Immature natural killer cell (primary cell): ENCODE measurements at places on chromosomes 11 and 22. TPM values are rescaled to one million over a fixed set of nuclear protein-coding genes. Genes with fewer than 3 reads are reported as not detected.

RAB1B gene
- 22.9 TPM for polyA plus RNA-seq

GRCh38 chr11:68583041-68583446 is 101.3 kb upstream of the GAL start:
- peaks cover 55% of the 10 kb centered on the region for H3K4me1 ChIP-seq
- peaks cover 1% of the 10 kb centered on the region for H3K27me3 ChIP-seq
- no peak overlapping the region for H3K27ac ChIP-seq
- peaks cover 4% of the 10 kb centered on the region for H3K36me3 ChIP-seq
- no peak overlapping the region for H3K4me3 ChIP-seq

GRCh38 chr22:45631140-45631840 is 40.3 kb upstream of the ATXN10 start:
- no peaks in the 10 kb centered on the region for H3K4me1 ChIP-seq
- no peak overlapping the region for H3K27ac ChIP-seq
- H3K4me3 ChIP-seq = no peak overlapping the region
- no peaks in the 10 kb centered on the region for H3K36me3 ChIP-seq

SAMM50 gene
- 80.6 TPM for polyA plus RNA-seq

GRCh38 chr11:66559142-66559865 is 9.1 kb downstream of the CTSF start:
- peaks cover 4% of the 10 kb centered on the region for H3K36me3 ChIP-seq
- H3K4me1 ChIP-seq = no peaks in the 10 kb centered on the region
- no peak overlapping the region for H3K27ac ChIP-seq
- no peak overlapping the region for H3K4me3 ChIP-seq
- H3K27me3 ChIP-seq = no peaks in the 10 kb centered on the region

IL10RA gene
- 460 TPM for polyA plus RNA-seq

PATE3 gene
- polyA plus RNA-seq = not detected

DNA sequence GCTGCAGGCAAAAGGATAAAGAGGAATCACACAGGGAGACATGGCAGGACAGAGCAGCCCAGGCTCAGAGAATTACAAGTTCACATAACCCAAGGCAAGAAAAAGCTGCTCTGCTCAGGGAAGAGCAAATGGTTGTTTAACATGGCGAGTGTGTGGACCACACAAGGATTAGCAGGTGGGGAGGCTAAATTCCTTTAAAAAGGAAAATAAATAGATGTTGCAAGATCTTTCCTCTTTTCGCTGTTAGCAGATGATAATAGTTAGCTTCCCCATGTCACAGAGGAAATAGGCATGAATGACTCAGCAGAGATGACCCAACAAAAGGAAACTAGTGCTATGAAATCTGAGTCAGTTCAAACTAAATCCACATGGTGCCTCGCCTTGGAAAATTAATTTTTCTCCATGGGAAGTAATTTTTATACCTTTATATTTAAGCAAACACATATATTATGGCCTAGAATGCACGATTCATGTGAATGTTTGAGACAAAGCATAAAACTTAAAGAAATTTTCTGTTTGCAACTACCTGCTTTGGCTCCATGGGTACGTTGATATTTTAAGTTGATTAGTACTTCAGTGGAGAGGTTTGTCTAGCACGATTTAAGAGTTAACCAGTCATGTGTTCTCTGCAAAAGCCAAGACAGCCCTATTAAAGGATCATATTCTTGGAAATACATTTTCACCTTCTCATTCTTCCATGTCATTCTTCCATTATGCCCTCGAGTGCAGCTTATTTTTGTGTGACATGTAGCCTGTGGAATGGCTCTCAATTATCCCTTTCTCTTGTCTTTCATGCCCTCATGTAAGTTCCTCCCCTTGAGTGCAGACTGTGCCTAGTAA is 38.5 kb upstream of the FJX1 start:
- H3K27ac ChIP-seq = no peak overlapping the region
- H3K4me1 ChIP-seq = no peaks in the 10 kb centered on the region
- no peaks in the 10 kb centered on the region for H3K36me3 ChIP-seq

SIDT2 gene
- polyA plus RNA-seq = 1.7 TPM

MRGPRE gene
- polyA plus RNA-seq = not detected

DNA sequence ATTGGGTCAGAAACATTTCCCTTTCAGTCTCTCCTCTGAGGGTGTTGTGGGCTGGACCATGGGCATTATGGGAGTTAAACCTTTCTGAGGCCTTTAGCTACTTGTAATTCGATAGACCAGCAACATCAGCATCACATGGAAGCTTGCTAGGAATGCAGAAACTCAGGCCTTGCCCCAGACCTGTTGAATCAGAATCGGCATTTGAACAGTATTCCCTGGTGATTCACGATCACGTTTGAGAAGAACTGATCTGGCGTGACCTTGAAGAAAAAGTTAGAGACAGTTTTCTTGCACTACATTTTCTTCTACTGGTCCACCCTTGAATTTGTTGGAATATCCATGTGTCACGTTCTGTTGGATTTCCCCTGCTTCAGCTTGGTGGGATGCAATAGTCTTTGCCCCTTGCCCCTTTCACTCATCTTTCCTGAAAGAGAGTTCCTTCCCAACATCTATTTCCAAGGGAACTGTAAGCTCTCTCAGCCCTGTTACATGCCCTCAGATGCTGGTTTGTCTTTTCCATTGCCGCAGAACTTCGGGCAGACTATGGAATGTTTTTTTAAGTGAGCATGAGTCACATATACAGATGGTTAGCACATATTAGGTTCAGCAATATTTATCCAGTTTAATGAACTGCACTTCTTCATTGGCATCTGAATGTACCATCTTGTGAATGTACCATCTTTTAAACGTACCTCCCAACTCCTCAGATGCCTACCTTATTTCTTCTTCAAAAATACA is 23.9 kb downstream of the EHF start:
- H3K36me3 ChIP-seq = no peaks in the 10 kb centered on the region
- no peak overlapping the region for H3K4me3 ChIP-seq
- peaks cover 8% of the 10 kb centered on the region for H3K4me1 ChIP-seq
- peaks cover 28% of the 10 kb centered on the region for H3K27me3 ChIP-seq
- no peak for DNase-seq

- H3K27me3 ChIP-seq = no peaks in the 10 kb centered on the region
- no peak overlapping the region for H3K4me3 ChIP-seq
- no peaks in the 10 kb centered on the region for H3K4me1 ChIP-seq
- H3K27ac ChIP-seq = no peak overlapping the region
Observed at GRCh38 chr22:29260031-29260560, 7.7 kb downstream of the RHBDD3 start.

- H3K27ac ChIP-seq = no peak overlapping the region
- H3K4me1 ChIP-seq = peaks cover 30% of the 10 kb centered on the region
- H3K4me3 ChIP-seq = no peak overlapping the region
- H3K36me3 ChIP-seq = no peaks in the 10 kb centered on the region
- H3K27me3 ChIP-seq = peaks cover 13% of the 10 kb centered on the region
- DNase-seq = no peak
Observed at GRCh38 chr11:65790104-65790901, 3.4 kb downstream of the OVOL1 start.

- H3K27ac ChIP-seq = no peak overlapping the region
- no peaks in the 10 kb centered on the region for H3K27me3 ChIP-seq
- H3K4me1 ChIP-seq = no peaks in the 10 kb centered on the region
- no peak overlapping the region for H3K4me3 ChIP-seq
Observed at GRCh38 chr11:83639995-83640758, 354.0 kb upstream of the CCDC90B start.

GRCh38 chr22:39296981-39297489 is 22.4 kb downstream of the RPL3 start:
- no peak overlapping the region for H3K4me3 ChIP-seq
- H3K36me3 ChIP-seq = no peaks in the 10 kb centered on the region
- no peak overlapping the region for H3K27ac ChIP-seq
- peaks cover 21% of the 10 kb centered on the region for H3K4me1 ChIP-seq
- no peak for DNase-seq

GRCh38 chr22:28105413-28105812 is 186.4 kb upstream of the PITPNB start:
- H3K27me3 ChIP-seq = peaks cover 13% of the 10 kb centered on the region
- H3K4me3 ChIP-seq = no peak overlapping the region
- peaks cover 5% of the 10 kb centered on the region for H3K4me1 ChIP-seq
- H3K27ac ChIP-seq = no peak overlapping the region

- peak overlapping the region; percentile 52 for H3K4me3 ChIP-seq
- DNase-seq = peak; percentile 75
- peaks cover 30% of the 10 kb centered on the region for H3K27me3 ChIP-seq
- H3K4me1 ChIP-seq = peaks cover 22% of the 10 kb centered on the region
- H3K36me3 ChIP-seq = no peaks in the 10 kb centered on the region
- peak overlapping the region; percentile 56 for H3K27ac ChIP-seq
Observed at GRCh38 chr11:77142091-77142975, 14.3 kb downstream of the MYO7A start.

DNA sequence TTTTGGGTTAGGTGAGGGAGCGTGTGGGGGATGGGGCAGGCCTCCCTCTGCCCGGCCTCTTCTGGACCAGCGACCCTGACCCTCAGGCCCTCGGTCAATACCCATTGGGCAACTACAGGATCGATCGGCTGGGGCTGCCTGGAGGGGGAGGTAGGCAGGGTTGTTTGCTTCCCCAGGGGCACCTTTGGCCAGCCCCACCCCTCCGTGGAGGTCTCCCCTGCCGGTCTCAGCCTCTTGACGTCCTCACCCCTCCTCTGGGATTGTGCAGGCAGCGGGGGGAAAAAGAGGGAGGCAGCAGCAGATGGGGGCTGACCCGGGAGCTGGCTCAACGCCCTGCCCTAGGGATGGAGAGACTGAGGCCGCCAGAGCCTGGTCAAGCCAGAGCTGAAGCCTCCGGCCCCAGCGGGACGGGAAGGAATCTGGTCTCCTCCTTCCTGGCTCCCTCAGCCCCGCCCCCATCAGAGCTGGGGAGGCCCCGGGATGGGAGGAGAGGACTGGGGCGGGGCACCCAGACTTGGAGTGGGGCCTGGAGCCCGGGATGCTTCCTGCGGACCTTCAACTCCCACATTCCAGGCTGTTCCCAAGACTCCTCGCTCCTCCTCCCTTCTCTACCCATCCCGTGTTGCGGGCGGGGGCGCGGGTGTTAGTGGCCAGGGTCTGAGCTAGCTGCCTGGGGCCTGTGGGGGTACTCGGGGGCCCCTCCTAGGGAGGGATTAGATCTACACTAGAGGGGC is 14.4 kb upstream of the CDC42EP1 start:
- peaks cover 9% of the 10 kb centered on the region for H3K4me1 ChIP-seq
- no peak for DNase-seq
- H3K4me3 ChIP-seq = no peak overlapping the region
- no peaks in the 10 kb centered on the region for H3K36me3 ChIP-seq

RHOD gene
- polyA plus RNA-seq = not detected
